Fibroblast of villous mesenchyme (primary cell): ENCODE measurements at places on chromosomes 13 and 19. TPM values are rescaled to one million over a fixed set of nuclear protein-coding genes. Genes with fewer than 3 reads are reported as not detected.

Gene RFPL4AL1
- total RNA-seq = not detected in 2 replicates

Gene FPR2
- not detected in 2 replicates for total RNA-seq

Gene S1PR4
- total RNA-seq = not detected in 2 replicates

Gene CERS4
- 6.0 and 10.3 TPM in 2 replicates for total RNA-seq

Gene CYP4F22
- total RNA-seq = not detected in 2 replicates

Gene RUBCNL
- total RNA-seq = 0.43 and 0.97 TPM in 2 replicates

Gene ELSPBP1
- total RNA-seq = not detected in 2 replicates

Gene GPC5
- total RNA-seq = not detected in 2 replicates

Gene NCAN
- under 0.01 TPM in 1 of 2 replicates, not detected in the other for total RNA-seq

Gene ZIC2
- not detected in 2 replicates for total RNA-seq

Gene SLC25A30
- total RNA-seq = 18.0 and 24.2 TPM in 2 replicates

Gene ERFL
- total RNA-seq = under 0.01 TPM in 1 of 2 replicates, not detected in the other

Gene CLIP3
- total RNA-seq = 16.4 and 17.3 TPM in 2 replicates

Gene MISP
- total RNA-seq = under 0.01 and 0.43 TPM in 2 replicates

Gene KLK4
- not detected in 2 replicates for total RNA-seq

Gene KMT2B
- total RNA-seq = 5.6 and 7.4 TPM in 2 replicates

Gene SUGP1
- 22.5 and 27.4 TPM in 2 replicates for total RNA-seq

Gene ZNF575
- under 0.01 and 0.64 TPM in 2 replicates for total RNA-seq

Gene WDR87
- total RNA-seq = not detected in 2 replicates

Gene DNAAF3
- under 0.01 TPM in 1 of 2 replicates, not detected in the other for total RNA-seq
